ENCODE measurements at places on chromosomes 5 and 9.
A peak's percentile ranks its signal among the peaks of the same experiment; 100 is the strongest.

- no peak for DNase-seq
Observed at GRCh38 chr5:129465776-129466344, 5.8 kb downstream of the ADAMTS19 start.

DNA sequence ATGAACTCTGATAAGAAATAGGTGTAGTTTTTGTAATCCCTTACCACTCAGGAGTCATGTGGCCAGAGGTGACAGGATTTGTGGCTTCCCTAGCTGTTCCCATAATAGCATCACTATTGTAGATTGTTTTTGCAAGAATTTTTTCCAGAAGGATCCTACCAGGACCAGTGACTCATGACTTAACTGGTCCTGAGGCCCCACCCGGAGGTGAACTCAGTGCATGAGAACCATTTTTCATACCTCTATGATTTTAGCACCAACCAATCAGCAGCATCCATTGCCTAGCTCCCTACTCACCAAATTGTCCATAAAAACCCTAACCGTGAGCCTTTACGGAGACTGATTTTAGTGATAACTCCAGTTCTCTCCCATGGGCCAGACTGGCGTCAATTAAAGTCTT, 484.8 kb downstream of the PSAT1 start:
- peak; percentile 10 for DNase-seq

DNA sequence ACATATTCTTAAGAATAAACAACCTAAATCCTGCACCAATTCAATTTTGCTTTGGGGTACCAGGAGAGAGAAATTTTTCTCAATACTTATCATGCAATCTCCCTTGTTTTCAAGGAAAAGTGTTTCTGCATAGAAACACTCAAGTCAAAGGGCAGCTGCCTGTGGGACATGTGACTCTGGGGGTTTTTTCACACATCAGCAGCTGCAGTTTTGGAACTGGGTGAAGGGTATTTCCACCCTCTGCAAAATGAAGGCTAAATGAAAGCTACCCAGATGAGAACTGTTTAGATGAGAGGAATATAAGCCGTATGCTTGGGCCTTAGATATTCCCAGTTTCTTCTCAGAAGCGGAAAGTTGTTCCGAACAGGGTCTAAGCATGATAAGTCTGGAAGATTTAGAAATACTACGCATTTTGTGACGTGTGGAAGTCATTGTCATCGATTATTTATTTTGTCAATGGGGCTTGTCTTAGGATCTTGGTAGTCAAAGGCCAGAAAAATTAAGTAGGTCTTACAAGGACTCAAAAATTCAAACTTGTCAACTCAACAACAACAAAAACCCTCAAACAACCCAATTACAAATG, 64.3 kb upstream of the BOD1 start:
- DNase-seq, result no peak

DNA sequence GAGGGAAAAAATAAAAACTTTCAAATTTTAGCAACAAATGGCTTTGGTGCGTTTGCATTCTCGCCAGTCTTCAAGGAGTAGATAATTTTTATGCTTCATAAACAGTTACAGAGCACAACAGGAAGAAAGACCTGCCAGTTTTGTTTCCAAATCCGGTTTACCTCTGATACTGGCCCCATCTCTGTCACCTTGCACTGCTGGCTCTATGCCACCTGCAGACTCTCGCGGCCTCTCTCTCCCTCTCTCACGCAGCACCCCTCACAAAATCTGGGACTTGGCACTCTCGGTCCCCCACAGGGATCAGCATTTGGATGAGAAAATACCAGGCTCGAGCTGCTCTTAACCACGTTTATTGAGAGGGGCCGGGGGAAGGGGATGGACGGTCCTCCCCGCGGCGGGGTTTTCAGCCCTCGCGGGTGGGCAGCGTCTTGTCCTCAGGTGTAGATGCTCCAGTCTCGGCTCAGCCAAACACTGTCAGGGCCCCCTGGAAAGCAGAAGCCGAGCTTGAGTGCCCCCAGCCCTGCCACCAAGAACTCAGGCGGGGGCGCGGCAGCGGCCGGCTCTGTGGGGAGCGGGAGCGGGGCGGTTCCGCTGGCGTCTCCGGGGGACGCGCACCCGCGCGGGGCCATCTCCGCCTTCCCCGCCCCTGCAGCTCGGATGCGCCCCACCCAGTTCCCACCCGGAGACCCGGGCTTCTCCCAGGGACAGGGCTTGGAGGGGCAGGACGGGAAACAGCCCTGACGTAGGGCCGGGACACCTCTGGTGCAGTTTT, 1.3 kb downstream of the SCGB3A1 start:
- no peak for DNase-seq

DNA sequence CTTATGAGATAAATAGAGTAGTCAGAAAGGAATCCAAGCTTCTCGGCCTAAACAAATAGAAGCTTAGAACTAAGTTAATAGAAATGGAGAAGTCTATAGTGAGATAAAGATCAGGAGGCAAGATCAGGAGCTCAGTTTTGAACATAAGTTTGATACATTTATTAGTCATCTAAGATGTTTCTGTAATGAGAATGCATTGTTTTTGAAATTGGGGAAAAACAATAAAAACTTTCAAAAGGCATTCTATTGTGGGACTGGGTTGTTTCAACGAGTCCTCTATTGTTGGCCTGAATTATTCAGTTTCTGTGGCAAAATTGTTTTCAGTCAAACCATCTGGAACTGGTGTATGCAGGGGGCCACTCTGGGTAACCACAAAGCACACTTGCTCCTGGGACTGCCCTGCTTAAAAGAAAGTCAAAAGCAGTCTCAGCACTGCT, 181.0 kb upstream of the CLINT1 start:
- no peak for DNase-seq

GRCh38 chr5:163867738-163868137, 362.3 kb downstream of the MAT2B start:
- DNase-seq, result no peak

DNA sequence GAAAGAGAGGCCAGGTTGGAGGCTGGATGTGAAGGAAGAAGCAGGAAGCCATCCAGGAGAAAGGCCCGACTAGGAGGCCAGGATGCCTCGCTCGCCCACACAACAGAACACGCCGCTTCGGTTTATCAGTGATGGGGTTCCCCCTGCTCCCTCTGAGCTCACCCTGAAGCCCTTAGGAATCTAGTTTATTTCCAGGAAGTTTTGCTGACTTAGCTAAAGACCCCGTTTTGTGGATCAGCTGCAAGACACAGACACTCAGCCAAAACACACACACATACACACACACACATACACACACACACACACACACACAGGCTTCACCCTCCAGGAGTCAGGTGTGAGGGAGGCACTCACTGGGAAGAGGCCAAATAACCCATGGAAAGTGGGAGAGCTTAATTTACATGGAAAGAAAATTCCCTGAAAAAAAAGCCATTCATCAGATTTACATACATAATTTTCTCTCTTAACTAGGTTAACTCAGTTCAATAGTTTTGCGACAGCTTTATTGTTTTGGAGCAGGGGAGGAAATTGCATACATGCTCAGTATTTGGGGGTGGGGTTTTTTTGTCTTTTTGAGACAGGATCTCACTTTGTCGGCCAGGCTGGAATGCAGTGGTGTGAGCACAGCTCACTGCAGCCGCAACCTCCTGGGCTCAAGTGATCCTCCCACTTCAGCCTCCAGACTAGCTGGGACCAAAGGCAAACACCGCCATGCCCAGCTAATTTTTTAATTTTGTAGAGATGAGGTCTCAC, 92.7 kb upstream of the HAND1 start:
- DNase-seq, result no peak

DNA sequence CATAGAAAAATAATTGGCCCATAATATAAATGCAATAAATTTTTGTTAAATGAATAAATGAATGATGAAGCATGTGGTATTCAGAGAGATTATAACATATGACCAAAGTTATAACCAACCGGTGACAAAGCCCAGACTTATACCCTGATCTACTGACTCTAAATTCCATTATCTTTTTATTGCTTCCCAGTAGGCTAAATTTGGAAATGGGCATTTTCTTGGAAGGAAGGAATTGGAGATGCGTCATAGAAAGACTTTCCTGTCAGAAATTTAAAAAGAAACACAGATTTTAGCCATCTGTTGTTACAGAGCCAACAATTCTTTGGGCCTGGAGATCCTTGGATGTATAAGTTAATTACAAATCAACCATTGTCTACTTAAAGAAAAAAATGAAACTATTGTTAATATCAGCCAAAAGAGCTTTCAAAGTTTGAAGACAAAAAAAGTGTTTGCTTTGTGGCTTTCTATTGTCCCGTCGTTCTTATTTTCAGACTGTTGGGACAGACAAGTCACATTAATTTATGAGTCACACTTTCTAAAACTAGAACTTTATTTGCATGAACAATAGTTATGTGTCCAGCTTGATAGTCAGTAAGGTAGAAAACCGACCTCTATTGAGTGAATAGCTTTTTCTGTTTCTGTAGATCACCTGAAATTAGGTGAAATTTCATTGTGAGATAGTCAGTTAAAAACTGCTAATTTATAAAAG, 428.7 kb downstream of the GABRG2 start:
- DNase-seq, result peak; percentile 81

DNA sequence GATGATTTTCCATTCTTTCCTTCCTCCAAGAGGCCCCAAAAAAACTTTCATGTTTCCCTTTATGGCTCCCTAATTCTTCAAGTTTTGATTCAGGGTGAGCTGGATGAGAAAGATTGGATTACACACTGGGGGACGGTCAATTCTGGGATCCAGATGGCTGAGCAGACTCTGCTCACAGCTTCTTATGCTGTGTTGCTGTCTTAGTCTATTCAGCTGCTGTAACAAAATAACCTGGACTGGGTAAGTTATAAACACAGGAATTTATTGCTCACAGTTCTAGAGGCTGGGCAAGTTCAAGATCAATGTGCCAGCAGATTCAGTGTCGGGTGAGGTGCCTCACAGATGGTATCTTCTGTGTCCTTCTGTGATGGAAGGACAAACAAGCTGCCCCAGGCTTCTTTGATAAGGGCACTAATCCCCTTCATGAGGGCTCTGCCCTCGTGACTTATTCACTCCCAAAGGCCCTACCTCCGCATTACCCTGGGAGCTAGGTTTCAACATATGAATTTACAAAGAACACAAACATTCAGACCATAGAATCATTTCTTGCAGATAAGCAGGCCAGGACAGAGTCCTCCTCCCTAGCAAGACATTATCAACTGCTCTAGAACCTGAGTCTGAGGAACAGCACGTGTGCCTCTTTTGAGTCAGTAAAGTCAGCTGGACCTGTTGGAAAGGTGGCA, 23.1 kb upstream of the SMAD5 start:
- DNase-seq, result no peak

GRCh38 chr5:97554977-97555643, 372.1 kb upstream of the RIOK2 start:
- DNase-seq, result peak; percentile 79

All from fibroblast of skin of abdomen (primary cell).